Adipose tissue (tissue), 3 donors: ENCODE measurements at places on chromosomes 1 and 21. TPM values are rescaled to one million over a fixed set of nuclear protein-coding genes. Genes with fewer than 3 reads are reported as not detected.

The TBX19 gene
- 1.1 TPM for polyA plus RNA-seq

The NUDC gene
- 45.1 TPM for polyA plus RNA-seq

The AIRE gene
- not detected for polyA plus RNA-seq

The LPAR3 gene
- 0.03 TPM for polyA plus RNA-seq

The PTPRU gene
- polyA plus RNA-seq, result 9.0 TPM

The S100B gene
- 6.3 TPM for polyA plus RNA-seq

The NPR1 gene
- polyA plus RNA-seq, result 14.9 TPM

The MPZ gene
- 2.6 TPM for polyA plus RNA-seq

The AUNIP gene
- polyA plus RNA-seq, result 0.08 TPM

The TIPRL gene
- 9.1 TPM for polyA plus RNA-seq

The ERG gene
- polyA plus RNA-seq, result 19.6 TPM

The CD53 gene
- 35.1 TPM for polyA plus RNA-seq

The TUFT1 gene
- polyA plus RNA-seq, result 4.2 TPM

The COL8A2 gene
- 0.18 TPM for polyA plus RNA-seq

The RGSL1 gene
- polyA plus RNA-seq, result not detected

The CFAP107 gene
- polyA plus RNA-seq, result not detected
